Activated T-helper 1 cell treated with anti-CD3 and anti-CD28 coated beads, Interleukin-2, amount 50 U/mL, for 16 hours (primary cell): ENCODE measurements at places on chromosomes 11 and 22.

DNA sequence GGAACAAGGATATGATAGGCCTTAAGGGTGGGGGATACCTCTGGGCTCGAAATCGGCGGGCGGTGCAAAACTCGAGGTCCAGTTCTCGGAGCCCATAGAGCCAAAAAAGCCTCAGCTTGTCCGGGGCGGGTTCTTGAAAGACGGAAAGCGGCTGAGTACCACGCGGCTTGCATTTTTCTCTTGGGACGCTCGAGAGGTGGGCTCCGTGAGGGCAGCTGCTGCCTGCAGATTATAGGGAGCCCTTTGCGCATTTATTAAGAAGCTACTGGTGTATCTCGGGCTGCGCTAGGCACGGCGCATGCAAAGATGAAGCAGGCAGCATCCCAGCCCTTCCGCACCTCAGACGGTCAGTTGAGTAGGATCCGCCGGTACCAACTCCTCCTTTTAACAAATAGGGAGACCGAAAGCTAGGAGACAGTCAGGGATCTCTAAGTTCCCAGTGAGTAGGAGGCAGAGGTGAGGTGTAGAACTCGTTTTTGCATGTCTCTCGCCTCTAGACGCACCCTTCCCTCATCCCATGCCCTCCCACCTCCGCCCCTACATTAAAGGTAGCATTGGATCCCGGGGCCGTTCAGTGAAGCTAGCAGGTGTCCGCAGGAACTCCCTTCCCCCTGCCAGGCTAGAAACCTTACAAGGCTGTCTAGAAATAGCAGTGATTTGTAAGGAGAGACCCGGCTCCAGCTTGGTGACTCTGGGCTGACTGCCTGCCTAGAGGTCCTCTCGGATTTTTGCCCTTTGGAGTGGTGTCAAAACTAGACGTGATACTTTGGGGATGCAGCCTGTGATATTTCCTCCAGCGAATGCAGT is 768 bp downstream of the LDHA start:
- DNase-seq: no peak

- no peak for DNase-seq
These were observed 5.2 kb downstream of the DGAT2 start for GRCh38 chr11:75773595-75774353.

DNA sequence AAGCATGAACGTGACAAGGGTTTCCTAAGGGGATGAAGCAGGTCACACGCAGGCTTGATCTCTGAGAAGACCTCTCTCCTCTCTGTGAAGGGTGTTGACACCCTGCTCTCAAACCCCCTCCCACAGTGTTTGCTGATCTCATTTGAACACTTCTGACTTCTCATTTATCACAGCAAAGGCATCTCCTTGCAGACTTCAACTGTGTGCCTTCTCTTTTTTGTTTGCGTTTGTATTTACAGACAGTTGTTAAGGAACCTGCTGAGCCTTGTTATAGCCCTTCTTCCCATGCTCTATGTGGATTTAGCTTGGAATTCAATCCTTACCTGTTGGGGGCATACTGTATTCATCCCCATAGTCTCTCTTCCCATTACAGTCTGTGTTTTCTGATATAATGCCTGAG is 206.5 kb downstream of the NELL1 start:
- no peak for DNase-seq

DNA sequence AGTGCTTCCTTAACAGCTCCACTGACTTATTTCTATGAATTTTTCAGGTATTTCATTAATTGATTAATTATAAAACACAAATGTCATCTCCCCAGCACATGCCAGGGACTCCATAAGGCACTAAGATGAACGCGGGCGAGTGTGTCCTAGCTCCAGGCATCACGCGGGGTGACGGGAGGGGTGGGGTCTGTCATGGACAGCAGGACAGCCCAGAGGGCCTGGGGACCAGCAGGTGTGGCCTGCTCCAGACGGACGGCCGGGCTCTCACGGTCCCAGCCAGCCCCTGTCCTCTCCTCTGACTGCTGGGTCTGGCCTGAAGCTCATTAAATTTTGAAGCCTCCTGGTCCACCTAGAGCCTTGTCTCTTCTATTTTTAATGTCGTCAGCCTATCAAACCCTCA is 531.1 kb downstream of the BRD1 start:
- no peak for DNase-seq

DNA sequence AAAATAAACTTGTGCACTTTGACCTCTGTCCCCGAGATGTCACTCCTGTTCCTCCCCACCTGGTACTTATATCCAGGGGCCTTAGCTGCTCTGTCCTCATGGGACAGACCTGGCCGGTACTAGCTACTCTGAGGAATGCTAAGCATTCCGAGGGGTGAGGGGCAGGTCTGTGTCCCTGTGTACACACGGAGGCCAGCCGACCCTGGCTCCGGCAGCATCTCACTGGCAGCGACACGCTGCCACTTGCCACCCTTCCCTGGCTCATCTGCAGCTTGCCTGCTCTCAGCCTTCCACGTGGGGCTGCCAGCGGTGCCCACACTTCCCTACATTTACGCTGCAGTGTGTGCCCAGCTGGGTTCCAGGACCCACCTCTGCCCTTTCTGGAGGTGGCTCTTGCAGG is 21.6 kb upstream of the TEF start:
- no peak for DNase-seq

DNA sequence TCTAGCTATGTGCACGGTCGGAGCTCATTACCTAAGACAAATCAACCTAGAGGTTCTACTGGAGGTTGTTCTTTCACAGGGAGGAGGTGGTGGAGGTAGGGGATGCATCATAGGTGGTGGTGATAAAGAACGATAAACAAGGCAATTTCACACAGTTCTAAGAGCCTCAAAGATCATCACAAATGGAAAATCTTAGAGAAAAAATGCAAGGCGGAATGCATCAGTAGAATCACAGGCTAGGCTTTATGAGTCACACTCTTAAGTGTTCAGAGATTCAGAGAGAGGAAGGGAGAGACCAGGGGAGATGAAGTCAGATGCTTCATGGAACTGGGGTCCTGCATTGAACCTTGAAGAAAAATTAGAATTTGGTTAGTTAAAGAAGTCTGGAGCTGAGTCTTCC is 58.3 kb downstream of the TMPRSS5 start:
- DNase-seq: no peak
